GM18507 (cell line): ENCODE measurements at places on chromosomes 7 and 10.
A peak's percentile ranks its signal among the peaks of the same experiment; 100 is the strongest.

- no peak for DNase-seq
Observed at GRCh38 chr10:74921744-74922143, 95.3 kb downstream of the KAT6B start.

GRCh38 chr10:62960416-62960815 is 144.2 kb upstream of the EGR2 start:
- DNase-seq: no peak

GRCh38 chr10:69334302-69335062 is 56.2 kb downstream of the HK1 start:
- no peak for DNase-seq

- DNase-seq: no peak
Observed at GRCh38 chr7:119916501-119916900, 356.5 kb upstream of the KCND2 start.

- peak; percentile 38 for DNase-seq
Observed at GRCh38 chr10:113681533-113682470, 2.1 kb downstream of the CASP7 start.

- DNase-seq: no peak
Observed at GRCh38 chr10:114281461-114281860, 42.4 kb downstream of the VWA2 start.

DNA sequence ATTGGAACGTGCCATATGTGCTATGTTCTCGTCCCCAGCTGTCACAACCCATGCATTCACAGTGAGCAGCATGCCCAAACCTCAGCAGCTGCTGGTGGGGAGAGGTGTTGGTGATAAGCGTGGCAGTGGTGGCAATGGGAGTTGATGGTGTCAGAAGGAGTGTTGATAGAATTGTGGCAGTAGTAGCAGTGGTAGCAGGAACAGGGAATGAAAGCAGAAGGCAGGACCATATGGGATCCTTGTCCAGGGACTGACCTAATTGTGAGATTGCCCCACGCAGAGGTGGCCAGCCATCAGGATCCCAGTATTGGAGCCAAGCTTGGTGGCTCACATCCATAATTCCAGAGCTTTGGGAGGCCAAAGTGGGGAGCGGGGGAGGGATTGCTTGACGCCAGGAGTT is 276.3 kb downstream of the GALNT17 start:
- DNase-seq: no peak

DNA sequence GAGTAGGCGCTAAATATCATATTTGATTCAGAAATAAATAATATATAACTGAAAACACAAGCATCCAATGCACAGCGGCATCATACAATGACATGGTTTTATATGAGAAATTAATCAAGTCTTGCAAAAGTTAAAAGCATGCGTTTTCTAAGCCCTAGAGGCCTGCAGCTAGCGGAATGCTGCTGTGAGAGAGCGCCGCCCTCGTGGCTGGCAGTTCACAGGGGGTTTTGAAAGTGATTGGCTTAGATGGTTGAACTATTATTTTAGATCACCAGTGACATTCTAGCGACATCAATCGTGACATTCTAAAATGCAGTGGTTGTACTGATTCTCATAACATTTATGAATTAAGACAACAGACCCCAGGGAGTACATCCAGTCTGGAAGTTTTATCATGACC is 235.2 kb upstream of the MGMT start:
- DNase-seq: no peak

- DNase-seq: no peak
Observed at GRCh38 chr7:22208799-22209198, 148.2 kb downstream of the RAPGEF5 start.

DNA sequence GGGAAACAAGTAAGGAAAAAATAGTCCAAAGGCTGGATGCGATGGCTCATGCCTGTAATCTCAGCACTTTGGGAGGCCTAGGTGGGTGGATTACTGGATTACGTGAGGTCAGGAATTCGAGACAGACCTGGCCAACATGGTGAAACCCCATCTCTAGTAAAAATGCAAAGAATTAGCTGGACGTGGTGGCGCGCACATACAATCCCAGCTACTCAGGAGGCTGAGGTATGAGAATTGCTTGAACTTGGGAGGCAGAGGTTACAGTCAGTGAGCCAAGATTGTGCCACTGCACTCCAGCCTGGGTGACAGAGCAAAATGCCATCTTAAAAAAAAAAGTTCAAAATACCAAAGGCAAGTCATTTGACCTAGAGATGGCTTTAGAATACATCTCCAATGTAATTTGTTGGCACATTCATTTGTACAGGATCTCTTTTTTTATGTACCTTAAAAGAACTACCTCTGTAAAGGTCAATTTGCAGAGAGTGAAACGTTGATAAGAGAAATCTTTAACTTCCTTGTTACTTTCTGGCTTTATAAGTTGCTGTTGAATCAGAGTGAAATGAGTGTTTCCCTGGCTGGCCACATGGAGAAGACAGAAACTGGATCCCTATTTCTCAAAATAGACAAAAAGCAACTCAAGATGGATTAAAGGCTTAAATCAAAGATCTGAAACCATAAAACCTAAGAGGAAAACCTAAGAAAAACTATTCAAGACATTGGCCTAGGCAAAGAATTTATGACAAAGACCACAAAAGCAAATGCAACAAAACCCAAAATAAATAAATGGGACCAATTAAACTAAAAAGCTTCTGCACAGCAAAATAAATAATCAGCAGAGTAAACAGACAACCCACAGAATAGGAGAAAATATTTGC is 260.7 kb downstream of the KLF6 start:
- no peak for DNase-seq

- peak; percentile 2 for DNase-seq
Observed at GRCh38 chr7:93921607-93922566, at the start of gene GNG11. GNG11 (plus strand) TSS chr7:93921735; CDS start chr7:93922138, 403 bp downstream.

GRCh38 chr7:842431-843031 is 10.3 kb downstream of the SUN1 start:
- no peak for DNase-seq

DNA sequence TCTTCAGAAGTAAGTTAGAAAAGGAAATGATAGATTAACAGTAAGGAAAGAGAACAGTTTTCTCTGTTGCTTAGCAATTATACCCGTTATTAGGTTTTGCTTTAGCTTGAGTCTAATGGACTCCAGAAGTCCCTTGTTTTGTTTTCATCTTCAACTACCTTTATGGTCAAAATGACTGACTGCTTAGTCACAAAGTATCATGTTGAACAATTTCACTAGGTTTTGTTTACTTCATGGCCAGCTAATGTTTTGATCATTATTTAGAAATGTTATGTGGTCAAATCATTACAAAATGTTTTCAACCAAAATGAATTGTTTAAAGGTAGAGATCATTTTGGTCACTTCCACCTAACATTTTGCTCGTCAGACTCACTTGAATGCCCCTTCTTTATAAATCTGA is 1.9 kb downstream of the UBN2 start:
- no peak for DNase-seq

DNA sequence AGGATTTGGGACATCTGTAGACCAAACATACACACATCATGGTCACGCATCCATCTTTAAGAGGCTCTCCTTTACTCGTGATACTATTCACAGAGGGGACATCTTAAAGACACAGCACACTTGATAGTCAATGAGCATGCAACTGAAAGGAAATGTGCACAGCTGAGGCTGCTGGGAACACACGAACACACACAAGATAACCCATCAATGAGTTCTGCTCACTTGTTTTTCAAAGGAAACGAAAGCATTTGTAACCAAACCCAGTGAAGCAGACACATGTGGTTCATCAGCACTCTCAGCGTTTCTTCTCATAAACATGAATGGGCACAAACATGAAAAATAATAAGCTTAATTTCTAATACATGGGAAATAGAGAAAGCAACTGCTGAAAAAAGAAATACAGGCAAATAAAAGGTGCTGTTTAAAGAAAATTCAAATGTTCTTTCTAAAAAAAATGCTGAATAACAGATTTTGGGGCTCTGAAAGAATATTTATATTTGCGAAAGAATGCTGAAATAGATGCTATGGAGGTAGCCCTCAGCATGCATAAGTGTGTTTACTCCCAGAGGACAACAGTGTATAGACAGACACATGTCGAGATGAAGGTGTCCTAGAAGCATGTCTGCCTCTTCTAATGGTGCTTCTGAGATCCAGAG is 59.7 kb upstream of the LAMB4 start:
- DNase-seq: no peak

- no peak for DNase-seq
Observed at GRCh38 chr10:51206500-51206899, 132.2 kb downstream of the PRKG1 start.

GRCh38 chr10:24446739-24447138 is 237.8 kb downstream of the KIAA1217 start:
- DNase-seq: no peak

GRCh38 chr10:30430544-30431298 is 3.3 kb upstream of the MAP3K8 start:
- no peak for DNase-seq

GRCh38 chr10:80188713-80189112 is 16.6 kb downstream of the ANXA11 start:
- no peak for DNase-seq

DNA sequence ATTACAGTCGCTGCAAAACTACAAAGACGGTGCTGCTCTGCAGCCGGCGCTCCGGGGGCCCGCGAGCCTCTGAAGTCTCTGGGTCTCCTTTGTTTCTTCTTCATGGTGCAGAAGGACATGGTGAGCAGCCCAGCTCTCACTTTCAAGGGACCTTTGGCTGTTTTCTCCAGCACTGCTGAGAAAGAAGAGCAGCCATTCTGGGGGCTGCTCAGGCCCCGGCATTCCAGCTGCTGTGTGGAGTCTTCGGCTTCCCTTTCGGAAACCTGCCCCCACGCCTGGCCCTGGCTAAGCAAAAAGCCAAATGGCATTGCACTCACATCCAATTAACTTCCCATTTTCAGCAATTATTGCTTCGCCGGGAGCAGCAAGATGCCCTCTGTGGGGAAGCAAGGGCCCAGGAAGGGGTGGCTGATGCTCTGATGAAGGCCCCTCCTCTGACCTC is 555.7 kb downstream of the PTPRN2 start:
- DNase-seq: no peak

GRCh38 chr7:116782177-116782711 is 80.1 kb upstream of the CAPZA2 start:
- no peak for DNase-seq

DNA sequence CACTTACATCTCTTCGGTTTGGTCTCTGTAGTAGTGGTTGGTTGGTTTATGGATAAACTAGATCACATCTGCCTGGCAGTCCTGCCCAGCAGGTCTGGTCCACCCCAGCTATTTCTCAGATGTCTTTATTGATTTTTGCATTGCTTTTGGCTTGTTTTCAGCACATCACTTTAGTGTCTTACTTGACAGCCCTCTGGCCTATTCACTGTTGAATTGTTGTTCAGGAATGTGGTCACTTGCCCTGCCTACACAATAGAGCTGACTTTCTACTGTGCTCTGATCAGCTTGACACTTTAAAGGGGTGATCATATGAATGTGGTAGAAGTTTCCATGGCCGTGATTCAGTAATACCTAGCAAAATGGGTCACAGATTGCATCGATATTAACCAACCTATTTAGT is 719.2 kb upstream of the LRRN3 start:
- DNase-seq: no peak

GRCh38 chr7:32204361-32205018 is 134.3 kb upstream of the PDE1C start:
- peak; percentile 7 for DNase-seq

DNA sequence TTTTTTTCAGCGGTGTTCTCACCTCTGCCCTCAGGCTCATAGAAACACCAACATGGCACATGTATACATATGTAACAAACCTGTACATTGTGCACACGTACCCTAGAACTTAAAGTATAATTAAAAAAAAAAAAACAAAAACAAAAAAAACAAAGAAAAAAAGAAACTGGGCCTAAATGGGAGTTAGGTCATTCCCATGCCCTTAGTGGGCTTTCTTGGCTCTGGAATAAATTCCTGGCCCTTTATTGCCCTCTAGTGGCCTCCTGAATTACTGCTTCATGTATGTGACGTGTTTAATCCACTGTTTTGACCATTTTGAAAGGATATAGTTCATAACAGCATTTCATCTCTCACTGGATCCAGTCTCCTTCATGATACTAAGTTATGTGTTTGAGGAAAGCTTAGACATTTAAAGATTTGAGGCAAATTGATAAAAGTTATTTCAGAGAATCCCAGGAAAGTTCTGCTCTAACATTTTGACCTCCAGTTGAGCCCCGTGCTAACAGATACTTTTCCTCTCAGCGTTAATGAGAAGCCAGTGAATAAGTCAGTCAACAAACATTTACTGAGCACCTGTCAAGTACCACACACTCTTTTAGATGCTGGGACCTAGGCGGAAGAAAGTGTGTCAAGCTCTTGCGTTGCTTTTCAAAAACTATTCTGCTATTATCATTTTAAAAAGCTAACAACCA is 54.7 kb upstream of the SYPL1 start:
- no peak for DNase-seq

- no peak for DNase-seq
Observed at GRCh38 chr7:139252451-139252850, 21.4 kb downstream of the UBN2 start.

DNA sequence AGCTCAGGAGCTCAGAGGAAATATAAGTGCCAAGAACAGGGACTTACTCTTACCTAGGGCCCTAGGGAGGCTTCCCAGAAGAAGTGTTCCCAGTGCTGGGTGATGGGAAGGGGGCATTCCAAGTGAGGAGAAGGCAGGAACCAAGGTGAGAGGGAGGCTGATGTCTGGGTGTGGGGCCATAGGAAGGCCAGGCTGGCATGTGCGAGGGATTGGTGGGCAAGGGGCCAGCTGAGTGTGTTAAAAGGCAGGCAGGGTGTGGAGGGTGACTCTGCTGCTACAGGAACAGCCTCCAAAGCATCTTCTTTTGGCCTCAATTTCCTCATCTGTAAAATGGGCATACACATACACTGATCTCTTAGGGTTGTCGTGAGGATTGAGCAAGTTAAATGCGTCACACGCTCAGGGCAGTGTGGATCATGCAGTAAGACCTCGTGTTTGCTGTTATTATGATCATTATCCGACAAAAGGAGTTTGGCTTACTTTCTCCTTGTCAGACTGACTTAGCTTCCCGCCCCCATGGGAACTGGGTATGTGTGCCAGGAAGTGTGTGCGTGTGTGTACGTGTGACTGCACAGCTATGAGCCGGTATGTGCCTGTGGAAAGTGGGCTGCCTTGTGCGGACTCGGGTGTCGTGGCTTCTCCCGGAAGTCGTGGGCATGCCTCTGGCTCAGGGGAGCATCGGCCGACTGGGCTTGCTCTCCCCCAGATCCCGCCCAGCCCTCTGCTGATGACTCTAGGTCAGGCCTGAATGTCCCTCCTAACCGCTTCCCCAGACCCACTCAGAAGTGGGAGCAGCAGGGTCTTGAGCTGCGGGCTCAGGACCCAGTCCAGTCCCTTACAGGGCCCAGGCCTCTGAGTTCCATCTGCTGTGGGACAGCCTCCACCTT is 59.6 kb downstream of the NEURL1 start:
- no peak for DNase-seq

- no peak for DNase-seq
Observed at GRCh38 chr7:110541962-110542361, 549.0 kb upstream of the LRRN3 start.

GRCh38 chr7:26616235-26616634 is 248.2 kb downstream of the SKAP2 start:
- DNase-seq: no peak

DNA sequence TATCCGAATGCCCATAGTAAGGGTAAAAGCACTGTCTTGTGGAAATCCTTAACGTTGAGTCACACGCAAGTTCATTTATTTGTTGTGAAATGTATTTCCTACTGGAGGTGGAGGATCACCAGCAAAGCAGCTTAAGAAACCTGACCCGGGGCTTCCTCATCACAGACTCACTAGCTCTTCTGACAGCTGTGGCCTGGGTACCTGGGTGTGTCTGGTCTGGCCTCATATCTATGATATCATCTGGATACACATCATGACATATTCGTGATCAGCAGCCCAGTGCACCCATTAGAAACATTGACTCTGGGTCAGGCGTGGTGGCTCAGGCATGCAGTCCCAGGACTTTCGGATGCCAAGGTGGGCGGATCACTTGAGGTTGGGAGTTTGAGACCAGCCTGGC is 8.8 kb downstream of the DRGX start:
- no peak for DNase-seq
